Activated gamma-delta T cell treated with anti-CD3 and anti-CD28 coated beads, Interleukin-2, amount 50 U/mL, for 16 hours (primary cell): ENCODE measurements at places on chromosomes 16 and 17.

DNA sequence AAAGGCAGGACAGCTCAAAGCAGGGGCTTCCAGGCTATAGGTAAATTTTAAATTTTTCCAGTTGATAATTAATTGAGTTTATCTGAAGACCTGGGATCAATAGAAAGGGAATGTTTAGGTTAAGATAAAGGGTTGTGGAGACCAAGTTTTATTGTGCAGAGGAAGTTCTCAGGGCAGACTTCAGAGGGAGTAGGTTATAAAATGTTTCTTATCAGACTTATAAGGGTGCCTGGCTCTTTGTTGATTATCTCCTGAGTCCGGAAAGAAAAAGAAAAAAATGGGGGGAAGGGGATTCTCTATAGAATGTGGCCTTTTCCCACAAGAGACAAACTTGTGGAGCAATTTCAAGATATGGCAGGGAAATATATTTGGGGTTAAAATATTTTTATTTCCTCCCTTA is 15.9 kb downstream of the SLC46A1 start:
- no peak for DNase-seq

- DNase-seq, result no peak
These were observed at the start of gene CACNG4 for GRCh38 chr17:66963909-66964771. Gene CACNG4, plus strand, starts transcription at chr17:66964707. Its CDS starts 205 bp downstream, at chr17:66964912.

GRCh38 chr16:55035956-55036355 is 105.3 kb downstream of the IRX5 start:
- DNase-seq, result no peak

DNA sequence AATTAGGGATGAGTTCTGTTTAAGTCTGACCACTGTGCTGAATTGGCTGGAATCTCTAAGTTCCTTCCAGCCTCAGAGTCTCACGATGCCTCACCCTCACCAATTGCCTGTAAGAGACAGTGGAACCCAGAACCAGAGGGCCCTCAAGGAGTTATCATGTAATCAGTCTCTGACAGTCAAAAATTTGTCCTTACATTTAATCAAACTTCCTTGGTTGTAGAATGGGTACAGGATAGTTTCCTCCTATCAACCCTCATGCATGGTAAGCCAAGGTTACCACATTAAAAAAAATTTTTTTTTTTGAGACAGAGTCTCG is 83.2 kb downstream of the CDK5R1 start:
- no peak for DNase-seq
